ENCODE measurements at places on chromosomes 5 and 9. TPM values are rescaled to one million over a fixed set of nuclear protein-coding genes. Genes with fewer than 3 reads are reported as not detected.
A peak's percentile ranks its signal among the peaks of the same experiment; 100 is the strongest.

FAM200C gene
- 8.8 TPM for total RNA-seq

SLC46A2 gene
- not detected for total RNA-seq

- peak; percentile 1 for DNase-seq
Measured at GRCh38 chr5:27748847-27749246, 710.5 kb upstream of the CDH9 start.

DNA sequence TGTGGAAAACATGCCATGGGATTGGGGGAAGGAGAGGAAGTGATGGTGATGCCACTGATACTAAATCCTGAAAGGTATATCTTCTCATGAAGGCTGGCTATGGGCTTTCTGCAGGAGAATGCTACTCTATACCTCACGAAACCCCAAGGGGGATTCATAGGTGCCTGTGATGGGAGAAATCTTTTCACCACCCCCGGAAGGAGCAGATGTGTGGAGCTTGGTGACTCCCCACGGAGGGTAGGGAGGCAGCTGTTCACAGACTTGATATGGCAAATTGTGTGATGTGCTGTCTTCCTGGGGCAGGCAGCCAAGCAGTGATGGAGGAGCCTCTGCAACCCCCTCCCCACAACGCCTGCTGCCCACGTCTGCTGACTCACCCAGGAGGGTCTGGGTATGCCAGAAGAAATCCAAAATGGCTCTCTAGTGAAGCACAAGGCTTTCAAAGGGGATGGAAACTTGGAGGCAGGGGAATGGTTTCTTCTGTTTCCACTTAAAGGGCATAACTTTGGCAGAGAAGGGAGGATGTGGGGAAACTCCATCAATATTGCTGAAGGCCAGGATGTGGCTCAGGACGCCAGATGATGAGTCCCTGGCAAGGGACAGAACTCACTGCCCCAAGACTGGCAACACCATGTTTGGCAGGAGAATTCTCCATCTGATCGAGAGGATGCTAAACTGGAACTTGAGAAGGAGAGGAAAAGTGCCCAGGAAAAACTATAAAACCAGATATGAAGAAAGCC lies 188.3 kb downstream of the GABBR2 start:
- no peak for DNase-seq

- no peak for DNase-seq
Measured at GRCh38 chr9:76412638-76413037, 18.4 kb upstream of the RFK start.

AHRR gene
- total RNA-seq, result 1.2 TPM

LHX3 gene
- not detected for total RNA-seq

CCDC107 gene
- total RNA-seq, result 26.5 TPM

DNA sequence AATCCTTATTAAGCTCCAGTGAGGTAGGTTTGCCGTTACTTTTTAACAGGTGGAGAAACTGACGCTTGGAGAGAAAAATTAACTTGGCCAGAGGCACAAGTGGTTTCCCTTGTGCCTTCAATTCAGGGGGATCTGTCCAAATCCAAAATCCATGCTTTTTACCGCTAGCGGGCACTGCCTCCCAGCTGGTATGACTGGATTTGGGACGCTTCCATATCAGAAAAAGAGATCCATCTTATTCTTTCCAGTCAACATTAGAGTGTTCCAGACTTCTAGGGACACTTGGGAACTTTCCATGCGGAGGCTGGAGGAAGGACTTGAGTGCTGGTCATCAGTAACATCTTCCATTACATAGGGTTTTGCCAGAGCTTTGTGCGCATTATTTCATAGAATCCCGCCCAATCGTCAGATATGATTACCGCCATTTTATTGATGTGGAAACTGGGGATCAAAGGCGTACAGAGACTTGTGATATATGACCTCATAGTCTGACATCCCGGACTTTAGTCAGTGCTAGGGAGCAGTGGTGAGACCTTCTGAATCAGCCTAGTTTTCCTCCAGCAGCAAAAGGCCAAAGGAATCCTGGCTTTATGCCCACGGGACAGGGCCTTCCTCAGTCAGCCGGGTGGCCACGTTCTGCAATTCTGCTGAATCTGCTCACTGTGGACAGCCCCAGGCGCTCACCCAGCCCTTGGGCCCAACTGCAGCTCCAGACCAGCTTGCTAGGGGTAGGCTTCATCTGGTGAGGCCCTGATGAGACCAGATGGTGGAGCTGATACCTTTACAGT lies 1.1 kb upstream of the GNPDA1 start:
- peak; percentile 56 for DNase-seq

WNT8A gene
- not detected for total RNA-seq

GRPEL2 gene
- 5.1 TPM for total RNA-seq

CDH18 gene
- total RNA-seq, result 0.28 TPM

DNA sequence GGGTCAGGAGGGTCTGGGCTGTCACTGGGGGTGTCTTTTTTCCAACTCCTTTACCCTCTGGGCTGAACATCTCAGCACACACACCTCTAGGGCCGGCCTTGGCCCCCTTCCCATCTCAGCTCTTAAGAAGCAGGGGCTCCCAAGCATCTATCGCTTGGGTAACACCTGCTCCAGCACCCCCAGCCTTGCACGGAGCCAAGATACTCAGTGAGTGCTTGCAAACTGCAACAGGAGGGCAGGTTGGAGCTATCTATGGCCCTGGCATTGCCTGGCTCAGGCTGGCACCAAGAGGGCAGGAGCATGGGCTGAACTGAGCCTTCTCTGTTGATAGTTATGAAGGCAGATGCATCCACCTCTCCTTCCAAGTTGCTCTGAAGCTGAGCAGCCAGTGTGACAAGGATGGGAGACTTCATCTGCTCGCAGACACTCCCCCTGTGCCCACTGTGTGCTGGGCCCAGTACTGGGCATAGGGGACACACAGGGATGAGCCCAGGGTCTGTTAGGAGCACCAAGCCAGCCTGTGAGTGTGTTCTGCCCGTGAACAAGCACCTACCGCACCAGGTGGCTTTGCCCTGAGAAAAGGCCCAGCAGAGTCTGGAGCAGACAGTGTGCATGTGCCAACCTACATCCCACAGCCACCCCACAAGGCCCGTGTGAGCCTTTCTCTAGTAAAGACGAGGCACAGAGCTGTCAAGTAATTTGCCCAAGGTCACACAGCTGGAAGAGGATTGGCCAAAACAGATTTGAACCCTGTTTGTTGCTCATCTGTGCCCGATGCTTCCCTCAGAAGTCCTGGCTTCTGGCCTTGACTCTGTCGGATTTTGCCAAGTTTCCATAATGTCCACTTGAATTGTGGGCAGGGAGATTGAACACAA lies 58.2 kb downstream of the PHF2 start:
- DNase-seq, result no peak

BRINP1 gene
- total RNA-seq, result 8.2 TPM

IFNA17 gene
- total RNA-seq, result not detected

SMIM33 gene
- not detected for total RNA-seq

DNA sequence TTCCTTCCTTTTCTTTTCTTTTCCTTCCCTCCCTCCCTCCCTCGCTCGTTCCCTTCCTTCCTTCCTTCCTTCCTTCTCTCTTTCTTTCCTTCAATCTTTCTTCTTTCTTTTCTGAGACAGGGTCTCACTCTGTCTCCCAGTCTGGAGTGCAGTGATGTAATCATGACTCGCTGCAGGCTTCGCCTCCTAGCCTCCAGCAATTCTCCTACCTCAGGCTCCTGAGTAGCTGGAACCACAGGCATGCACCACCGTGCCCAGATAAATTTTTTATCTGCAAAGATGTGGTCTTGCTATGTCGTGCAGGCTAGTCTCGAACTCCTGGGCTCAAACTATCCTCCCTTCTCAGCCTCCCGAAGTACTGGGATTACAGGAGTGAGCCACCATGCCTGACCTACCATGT lies 81.4 kb downstream of the SPATA31C2 start:
- DNase-seq, result peak; percentile 30

DNA sequence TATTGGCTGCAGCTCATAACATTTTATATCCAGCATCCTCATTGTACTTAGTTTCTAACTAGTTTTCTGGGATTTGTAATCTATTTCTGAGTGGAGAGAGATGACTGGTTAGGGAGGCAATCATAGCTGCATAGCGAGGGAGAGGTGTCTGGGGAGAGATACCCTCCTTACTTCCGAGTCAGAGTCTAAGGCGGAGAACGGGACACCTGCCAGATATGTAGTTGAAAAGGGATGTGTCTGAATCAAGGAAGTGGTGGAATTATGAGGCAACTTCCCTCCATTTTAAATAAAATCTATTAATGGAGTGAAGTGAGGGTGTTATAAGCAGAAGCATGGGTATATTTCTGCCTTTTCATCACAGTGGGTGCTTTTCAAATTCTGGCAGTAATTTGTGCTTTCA lies 126.5 kb downstream of the MAST4 start:
- DNase-seq, result no peak

GRCh38 chr5:59955241-59955640 lies 61.7 kb upstream of the PDE4D start:
- DNase-seq, result no peak

CDC20B gene
- total RNA-seq, result 0.32 TPM

LCN6 gene
- total RNA-seq, result not detected

- no peak for DNase-seq
Measured at GRCh38 chr5:134410822-134411221, 859 bp downstream of the CDKN2AIPNL start.

ARL10 gene
- total RNA-seq, result 29.5 TPM

ASB6 gene
- total RNA-seq, result 23.9 TPM

DNA sequence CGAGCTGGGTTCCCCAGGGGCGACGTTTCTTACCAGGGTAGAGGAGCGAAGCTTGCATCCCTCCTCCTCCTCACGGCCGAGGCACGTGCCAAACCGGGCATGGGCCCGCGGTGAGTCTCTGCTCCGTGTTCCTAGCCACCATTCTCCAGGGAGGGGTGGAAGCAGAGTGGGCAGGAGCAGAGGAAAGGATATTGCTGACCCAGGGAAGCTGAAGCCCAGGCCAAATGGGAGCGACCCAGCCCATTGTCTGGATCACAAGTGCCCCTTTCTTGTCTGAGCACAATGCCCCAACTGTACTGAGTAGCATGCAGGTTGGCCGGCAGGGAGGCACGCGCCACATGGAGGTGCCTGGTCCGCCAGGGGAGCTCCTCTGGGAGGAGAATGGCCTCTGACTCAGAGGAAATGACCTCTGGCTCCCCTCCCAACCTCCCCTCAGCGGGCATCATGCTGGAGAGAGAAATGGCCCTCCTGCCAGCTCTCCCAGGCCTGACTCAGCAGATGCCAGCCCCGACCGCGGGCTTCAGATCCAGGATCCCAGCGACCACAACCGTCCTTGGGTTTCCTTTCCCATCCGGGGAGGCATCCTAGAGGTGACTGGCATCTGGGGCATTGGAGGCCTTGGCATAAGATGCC lies 1.1 kb downstream of the PRR7 start:
- peak; percentile 29 for DNase-seq

DNA sequence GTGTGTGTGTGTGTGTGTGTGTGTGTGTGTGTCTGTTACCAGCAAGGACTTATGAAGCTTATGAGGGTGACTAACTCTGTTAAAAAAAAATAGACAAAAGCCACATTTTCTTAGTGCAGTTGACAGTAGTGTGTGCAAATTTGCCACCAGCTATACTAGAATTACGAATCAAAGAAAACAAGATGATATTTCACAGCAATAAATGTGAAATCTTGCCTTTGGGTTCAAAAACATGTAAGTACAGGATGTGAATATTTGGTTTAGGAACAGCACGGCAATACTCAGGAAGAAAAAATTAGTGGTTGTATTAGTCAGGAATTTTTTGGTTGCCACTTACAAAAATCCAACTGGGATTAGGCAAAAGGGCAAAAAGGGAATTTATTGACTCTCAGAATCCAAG lies 117.4 kb downstream of the NPR3 start:
- no peak for DNase-seq

CNTFR gene
- 29.8 TPM for total RNA-seq

DNA sequence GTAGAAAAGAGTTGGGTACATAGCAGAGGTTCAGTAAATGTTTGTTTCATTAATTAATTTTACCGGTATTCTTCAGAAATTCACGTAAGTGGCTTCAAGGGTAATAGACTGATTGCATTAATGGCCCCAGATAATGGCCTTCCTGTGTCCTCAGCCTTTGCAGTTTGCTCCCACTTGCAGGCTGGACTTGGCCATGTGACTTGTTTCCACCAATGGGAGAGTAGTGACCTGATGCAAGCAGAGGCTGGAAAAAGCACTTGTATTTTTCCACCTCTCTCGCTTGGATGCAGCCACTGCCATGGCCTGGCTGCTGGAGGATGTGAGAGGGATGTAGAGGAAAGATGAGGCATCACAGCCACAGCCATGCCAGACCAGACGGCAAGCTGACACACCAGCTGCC lies 480.9 kb downstream of the CDK5RAP2 start:
- no peak for DNase-seq

DNA sequence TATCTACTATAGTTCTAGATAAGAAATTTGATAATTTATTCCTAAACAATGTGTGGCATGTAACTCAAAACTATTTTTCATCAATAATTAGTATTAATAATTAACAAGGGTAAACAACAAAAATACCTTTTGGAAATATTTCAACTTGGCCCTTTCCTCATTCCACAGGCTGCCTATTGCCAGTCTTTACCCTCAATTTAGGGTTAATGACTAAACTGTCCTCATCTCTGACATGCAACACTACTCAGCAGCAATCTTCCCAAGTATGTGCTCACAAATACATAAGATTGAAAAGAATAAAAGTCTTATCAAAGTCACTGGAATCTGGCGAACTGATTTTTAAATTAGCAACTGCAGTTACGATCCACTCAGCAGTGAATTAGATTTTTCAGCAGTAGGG lies 153.6 kb downstream of the GLIS3 start:
- no peak for DNase-seq

ZNF879 gene
- 12.0 TPM for total RNA-seq

SEC24A gene
- total RNA-seq, result 9.3 TPM

CXCL14 gene
- total RNA-seq, result 1.2 TPM

GRCh38 chr9:116332090-116332489 lies 178.5 kb downstream of the PAPPA start:
- no peak for DNase-seq

GRCh38 chr9:125377584-125378250 lies 116.1 kb downstream of the GAPVD1 start:
- no peak for DNase-seq

PHYHD1 gene
- total RNA-seq, result 25.3 TPM

SLC25A2 gene
- total RNA-seq, result not detected

SPATA9 gene
- total RNA-seq, result 1.0 TPM

FOXI1 gene
- not detected for total RNA-seq

OR1J2 gene
- total RNA-seq, result not detected

GRCh38 chr9:136170006-136170901 lies 34.7 kb downstream of the LHX3 start:
- peak; percentile 22 for DNase-seq

DNA sequence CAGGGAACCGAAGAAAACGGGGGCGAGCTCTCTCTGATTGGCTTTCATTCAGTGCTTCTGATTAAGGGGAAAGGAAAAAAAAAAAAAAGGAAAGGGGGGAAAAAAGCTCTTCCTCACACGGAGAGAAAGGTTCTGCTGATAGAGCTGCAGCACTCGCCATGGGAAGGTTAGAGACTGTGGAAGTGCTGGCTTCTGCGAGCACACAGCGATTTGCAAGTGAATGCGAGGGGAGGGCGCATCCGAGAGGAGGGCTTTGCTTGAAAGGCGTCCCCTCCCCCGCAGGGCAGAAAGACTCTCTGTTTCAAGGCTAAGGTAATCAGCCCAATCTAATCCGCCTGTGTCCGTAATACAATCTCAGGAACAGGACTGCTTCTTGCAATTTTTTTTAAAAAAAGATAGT lies at the start of gene CDH10:
Gene CDH10, minus strand, starts transcription at position 218 of the 400 bp plus-strand sequence. CDS start 51,488 bp downstream, outside the sequence.
- DNase-seq, result peak; percentile 79

- DNase-seq, result no peak
Measured at GRCh38 chr5:2983583-2984300, 232.3 kb upstream of the IRX2 start.

GRCh38 chr9:137015976-137016375 lies 12.1 kb downstream of the ABCA2 start:
- no peak for DNase-seq

PTGDS gene
- total RNA-seq, result 2.6 TPM

GRCh38 chr9:108776920-108777639 lies 78.7 kb downstream of the ACTL7B start:
- peak; percentile 88 for DNase-seq

SPATA31D4 gene
- not detected for total RNA-seq
